Activated T-cell treated with anti-CD3 and anti-CD28 coated beads, Interleukin-2, amount 50 U/mL, for 72 hours (primary cell): ENCODE measurements at places on chromosomes 4 and X.

DNA sequence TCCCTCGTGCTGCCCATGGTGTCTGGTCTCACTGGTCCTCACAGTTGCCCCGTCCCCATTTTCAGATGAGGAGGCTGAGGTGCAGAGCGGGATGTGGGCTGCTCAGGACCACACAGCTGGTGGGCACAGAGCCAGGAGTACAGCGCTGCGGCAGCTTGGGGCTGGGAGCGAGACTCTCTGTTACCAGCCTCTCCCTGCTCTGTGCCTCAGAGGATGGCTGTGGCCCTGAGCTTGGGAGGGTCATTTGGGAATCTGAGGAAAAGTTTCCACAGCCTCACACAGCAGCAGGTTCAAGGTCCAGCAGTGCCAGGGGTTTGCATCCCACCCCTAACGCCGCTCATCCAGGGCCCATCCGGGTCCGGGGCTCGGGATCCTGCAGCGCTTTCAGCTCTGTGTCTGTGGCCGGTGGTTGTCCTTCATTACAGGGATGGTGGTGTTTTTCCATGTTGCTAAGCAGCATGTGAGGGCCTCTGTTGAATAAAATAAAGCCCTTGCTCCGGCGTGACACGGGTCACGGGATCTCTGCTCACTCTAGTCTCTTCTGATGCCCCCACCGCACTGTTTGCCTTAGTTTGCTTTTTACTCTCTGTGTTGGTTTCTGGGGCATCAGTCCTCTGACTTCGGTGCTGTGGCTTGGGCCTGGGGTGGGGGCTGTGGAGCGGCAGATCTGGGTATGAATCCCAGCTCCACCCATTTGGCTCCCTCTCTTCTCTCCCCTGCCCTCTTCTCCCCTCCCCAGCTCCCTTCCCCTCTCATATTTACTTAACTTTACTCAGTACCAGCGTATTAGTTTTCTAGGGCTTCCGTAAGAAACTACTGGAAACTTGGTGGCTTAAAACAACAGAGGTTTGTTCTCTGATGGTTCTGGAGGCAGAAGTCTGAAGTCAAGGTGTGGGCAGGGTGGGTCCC, 6.5 kb downstream of the WFS1 start:
- no peak for DNase-seq

DNA sequence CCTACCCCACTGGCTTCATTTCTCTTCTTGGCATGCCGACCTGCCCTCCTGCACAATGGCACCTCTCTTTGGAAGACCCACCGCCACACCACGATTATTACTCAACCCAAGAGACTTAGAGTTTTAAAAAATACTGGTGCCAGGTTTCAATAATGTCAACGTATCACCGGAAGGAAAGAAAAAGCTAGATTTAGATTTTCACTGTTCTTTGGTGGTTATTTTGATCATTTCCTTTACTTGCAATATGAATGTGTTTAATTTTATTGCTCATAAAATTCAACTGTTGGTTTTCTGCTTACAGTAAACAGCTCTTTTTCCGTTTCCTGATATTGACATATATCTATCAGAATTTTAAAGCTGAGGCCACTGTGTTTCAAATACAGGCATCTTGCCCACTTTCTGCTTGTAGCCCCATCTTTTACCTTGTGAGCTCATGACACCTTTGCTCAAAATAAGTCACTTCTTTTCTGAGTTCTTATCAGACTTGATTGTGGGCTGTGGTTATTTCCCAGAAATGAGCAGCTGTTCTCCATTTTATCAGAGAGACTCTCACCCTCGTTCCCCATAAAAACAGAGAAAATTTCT, 439.1 kb downstream of the INPP4B start:
- DNase-seq: peak; percentile 63

GRCh38 chrX:45714866-45715265, 514.2 kb upstream of the DIPK2B start:
- DNase-seq: peak; percentile 12

DNA sequence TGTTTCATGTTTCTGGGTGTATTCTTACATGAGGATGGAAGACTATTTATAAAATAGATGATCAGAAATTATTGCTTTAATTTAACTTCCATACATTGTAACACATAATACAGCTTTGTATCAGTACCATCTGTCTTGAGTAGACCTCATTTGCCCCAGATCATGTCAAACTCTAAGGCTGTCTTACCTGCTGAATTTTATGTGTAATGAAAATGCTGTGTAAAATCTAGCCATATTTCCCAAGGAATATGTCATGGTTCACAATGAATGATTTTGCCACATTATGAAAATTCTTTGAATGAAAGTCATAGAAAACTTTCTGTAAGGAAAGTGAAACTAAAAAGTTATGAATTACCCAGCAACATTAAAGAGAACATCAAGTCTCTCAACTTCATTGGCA, 7.4 kb downstream of the BDH2 start:
- no peak for DNase-seq

DNA sequence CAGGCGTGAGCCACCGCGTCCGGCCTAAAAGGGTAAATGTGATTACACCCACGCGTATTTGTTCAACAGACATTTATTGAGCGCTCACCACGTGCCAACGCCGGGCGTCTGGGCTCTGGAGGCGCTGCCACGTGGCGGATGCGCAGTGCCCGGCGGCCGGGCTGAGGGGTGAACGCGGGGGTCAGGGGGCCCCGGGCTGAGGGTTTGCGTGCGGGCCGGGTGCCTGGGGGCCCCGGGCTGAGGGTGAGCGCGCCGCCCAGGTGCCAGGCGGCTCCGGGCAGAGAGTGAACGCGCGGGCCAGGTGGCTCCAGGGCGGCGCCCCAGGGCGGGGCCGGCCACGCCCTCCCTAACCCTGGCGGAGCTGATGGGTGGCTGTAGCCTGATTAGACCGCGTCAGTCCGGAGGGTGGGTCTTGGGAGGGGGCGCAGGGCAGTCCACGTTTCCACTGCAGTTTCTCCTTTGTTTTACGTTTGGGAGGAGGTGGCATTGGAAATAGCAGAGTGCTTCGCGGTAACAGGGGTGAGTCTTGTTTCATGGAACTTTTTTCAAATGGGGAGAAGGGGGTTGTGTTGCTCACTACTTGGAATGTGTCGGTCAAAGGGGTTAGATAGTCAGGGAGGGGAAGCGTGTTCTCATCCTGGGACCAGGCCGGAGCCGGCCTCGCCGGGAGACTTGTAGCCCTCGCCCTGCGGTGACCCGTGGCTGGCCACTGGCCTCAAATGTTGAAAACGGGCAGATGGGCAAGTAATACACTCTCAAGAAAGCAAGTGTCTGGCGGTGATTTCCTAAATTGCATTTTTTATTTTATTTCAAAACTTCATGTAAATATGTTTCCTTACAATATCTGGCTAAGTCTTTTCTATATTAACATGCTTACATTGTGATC, at the start of gene ZFP42:
TSS of gene ZFP42 (plus strand) at position 450 of the 886 bp plus-strand sequence. CDS start 7,037 bp downstream, outside the sequence.
- no peak for DNase-seq

- DNase-seq: no peak
These were observed 129.1 kb downstream of the CBR4 start for GRCh38 chr4:168880811-168881595.

GRCh38 chrX:31038575-31039326, 33.1 kb downstream of the FTHL17 start:
- peak; percentile 27 for DNase-seq

DNA sequence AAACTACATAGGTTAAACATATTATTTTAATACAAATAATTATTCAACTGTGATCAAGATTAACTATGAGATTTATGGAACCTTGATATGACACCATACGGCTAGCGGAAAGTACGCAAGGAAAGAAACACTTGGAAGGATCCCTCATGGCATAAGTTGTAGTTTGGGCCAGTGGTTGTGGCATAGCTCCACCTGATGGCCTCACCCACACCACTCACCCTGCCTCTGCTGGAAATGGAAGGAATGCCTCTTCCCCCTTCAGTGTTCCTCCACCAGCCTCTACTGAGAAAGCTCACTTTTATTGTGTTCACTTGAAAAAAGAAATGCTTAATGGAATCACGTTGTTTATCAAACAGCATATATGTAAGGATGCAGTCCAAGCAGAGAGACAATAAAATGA, 86.4 kb downstream of the BMP15 start:
- no peak for DNase-seq

GRCh38 chrX:31832263-31832662, 760.4 kb upstream of the FTHL17 start:
- DNase-seq: no peak

DNA sequence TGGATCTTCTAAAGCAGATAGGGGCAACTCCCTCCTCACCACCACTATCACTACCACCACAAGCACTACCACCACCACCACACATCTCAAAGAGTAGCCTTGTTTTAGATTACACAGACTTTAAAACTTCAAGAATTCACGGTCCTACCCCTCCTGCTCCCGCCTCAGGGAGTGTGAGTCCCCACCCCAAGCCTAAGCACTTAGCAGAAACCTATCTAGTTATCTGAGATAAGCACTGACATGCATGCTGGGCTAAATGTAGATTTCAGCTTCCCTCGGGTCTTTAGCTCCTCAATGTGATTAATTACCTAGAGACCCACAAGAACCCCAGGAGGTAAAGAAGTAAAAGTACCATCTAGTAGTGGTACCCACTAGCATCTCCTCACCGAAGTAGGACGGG, 775 bp downstream of the AMOT start:
- no peak for DNase-seq

DNA sequence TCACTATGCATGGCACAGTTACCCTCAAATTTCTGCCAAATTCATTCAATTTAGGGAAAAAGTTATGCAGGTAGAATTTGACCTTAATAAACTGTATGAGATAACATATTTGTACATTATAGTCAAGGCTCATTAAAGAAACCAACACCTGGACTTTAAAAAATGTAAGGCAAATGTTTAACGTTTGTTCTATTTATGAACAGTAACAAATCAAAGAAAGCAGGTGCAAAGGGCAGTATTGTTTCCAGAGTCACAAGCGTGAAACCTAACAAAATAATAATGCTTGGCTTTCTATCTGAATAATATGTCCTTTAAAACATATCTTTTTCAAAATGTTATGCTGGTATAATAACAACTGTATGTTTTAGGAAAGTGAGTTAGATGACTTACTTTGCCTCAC, 41.2 kb downstream of the LIN54 start:
- DNase-seq: no peak

DNA sequence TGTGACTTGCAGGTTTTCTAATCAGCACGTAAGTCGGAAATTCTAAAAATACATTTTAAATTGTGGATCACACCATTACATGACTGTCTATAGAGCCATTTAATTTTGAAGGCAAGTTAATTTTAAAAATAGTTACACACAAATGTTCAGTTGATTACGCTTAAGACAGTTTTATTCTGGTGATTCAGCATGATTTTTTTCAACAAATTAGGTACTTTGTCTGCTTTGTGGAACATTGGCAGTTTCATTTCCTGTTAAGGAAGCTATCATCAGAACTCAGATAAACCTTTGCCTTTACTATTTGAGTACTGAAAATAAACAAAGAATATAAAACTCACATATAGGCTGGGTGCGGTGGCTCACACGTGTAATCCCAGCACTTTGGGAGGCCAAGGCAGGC, 19.5 kb downstream of the SAT1 start:
- no peak for DNase-seq

GRCh38 chr4:80071604-80072227, 1.3 kb downstream of the ANTXR2 start:
- DNase-seq: no peak

DNA sequence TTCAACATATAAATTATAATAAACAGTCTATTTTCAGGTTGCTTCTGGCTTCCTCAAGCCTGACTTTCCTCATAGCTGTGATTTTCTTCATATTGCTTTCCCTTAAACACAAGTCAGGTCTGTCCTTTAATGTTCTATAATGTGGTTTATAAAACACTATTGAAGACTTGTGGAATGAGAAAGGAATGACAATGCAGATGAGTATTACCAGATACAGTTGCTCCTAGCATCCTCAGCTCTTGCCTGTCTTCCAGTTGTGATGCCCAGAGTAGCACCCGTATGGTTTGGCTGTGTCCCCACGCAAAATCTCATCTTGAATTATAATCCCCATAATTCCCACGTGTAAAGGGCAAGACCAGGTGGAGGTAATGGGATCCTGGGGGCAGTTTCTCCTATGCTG, 265.7 kb upstream of the BOD1L1 start:
- DNase-seq: no peak

DNA sequence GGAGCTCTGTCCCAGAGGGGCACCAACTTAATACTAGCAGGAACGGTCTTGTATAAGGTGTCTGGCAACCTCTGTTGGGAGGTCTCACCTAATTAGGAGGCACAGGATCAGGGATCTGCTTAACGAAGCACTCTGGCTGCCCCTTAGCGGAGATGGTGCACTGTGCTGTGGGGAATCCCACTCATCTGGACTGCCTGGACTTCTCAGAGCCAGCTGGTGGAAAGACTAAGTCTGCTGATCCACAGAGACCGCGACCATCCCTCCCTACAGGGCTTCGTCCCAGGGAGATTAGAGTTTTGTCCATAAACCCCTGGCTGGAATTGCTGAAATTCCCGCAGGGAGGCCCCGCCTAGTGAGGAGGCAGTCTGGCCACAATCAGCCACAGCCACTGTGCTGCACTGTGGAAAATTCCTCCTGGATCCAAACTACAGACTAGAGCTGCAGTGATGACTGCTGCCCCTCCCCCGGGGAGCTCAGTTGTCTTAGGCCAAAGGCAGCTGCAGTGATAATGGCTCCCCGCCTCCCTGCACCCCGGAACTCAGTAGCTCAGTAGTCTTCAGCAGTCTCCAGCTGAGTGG, 22.0 kb upstream of the ZCCHC4 start:
- DNase-seq: no peak

DNA sequence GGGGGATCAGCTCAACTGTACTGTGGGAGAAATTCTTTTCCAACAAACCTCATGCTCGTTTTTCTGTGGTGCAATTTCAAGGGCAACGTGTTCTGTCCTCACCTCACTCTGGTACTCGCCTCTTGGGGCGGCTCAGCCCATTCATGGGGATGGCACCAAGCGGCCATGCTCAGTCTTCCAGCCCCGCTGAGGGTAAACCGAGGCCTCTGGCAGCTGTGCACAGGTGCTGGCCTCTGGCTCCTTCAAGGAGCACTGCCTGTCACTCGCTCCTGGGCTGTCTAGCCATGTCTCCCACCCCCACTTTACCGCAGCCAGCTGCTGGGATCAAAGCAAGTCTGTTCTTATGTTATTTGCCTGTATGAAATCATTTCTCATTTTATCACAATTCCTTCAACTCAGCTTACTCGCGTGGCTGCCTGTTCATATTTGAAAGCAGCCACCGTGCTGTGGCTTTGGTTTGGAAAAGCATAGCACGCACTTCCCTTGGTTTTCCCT, 70.2 kb downstream of the MTMR1 start:
- DNase-seq: no peak

DNA sequence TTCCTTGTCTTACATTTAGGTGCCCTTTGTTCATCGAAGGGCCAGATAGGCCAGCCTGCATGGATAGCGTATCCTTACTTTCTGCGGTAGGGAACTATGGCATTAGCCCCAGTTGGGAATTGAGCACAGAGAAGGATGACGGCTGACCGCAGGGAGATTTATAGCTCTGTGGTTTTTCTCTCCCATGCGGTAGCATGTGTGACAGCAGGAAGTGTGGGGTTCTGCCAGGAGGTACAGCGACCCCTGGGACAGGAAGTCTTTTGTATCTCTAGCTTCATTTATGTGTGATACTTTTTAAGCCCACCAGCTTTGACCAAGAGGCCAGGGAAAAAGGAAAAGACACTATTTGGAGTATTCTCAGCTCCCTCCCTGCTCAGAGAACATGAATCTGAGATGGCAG, 33.1 kb downstream of the GAB3 start:
- DNase-seq: no peak
